Activated CD4-positive, alpha-beta T cell treated with anti-CD3 and anti-CD28 coated beads for 36 hours (primary cell): ENCODE measurements at places on chromosomes 6 and 20.

DNA sequence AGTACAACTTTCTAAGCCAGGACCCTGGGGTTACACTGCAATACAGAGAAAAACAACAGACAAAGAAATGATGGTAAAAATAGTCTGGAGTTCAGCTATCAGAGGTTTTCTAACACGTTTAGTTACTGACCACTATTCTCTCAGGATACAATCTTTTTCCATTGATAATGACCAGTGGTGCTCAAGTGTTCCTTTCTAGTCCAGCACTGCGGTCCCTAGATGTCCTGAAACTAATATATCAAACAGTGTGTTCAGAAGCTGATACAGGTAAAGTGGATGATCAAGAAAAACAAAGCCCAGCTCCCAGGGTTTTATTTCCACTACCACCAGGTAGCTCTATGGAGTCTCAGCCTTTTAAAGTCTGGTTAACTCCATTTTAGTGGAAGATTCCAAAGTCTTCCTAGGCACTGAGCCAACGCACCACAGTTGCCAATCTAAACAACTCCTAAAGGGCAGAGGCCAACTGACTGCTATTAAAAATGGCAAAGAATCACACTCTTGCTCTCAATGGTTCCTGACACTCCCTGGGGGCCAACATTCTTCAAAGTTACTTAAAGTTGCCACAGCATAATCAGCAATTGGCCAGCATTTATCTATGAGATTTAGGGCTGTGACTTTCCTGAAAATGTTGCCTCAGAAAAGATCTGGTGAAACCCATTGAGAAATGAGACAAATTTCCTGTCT, 38.2 kb downstream of the DZANK1 start:
- DNase-seq: no peak

GRCh38 chr20:63624486-63624885, 2.4 kb downstream of the GMEB2 start:
- DNase-seq: no peak

DNA sequence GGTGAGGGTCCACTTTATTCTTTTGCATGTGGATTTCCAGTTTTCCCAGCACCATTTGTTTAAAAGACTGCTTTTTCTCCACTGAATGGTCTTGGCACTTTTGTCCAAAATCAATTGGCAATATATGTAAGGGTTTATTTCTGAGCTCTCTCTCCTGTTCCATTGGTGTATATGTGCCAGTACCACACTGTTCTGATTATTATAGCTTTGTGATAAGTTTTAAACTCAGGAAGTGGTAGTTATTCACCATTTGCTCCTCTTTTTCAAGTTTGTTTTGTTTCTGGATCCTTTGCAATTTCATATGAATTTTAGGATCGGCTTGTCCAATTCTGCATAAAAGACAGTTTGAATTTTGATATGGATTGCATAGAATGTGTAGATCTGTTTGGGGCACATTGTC, 4.4 kb downstream of the ZGPAT start:
- no peak for DNase-seq

- DNase-seq: no peak
These were observed 31.0 kb downstream of the ADAT2 start for GRCh38 chr6:143419526-143419925.

DNA sequence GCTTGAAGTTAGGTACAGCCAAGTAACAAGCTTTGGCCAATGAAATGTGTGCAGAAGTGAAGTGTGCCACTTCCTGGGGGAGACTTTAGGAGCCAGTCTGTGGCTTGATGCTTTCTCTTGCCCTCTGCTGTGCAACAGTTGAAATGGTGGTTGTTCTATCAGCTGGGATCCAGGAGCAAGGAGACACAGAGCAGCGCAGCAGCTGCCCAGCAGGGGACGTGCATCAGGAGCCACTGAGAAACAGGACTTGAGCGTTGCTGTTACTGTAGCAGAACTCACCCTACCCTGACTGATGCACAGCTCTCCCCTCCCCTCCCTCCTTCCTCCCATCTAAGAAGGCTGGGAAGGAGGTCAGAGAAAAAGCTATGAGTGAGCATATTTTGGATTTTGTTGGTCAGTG, 18.9 kb upstream of the CCN5 start:
- DNase-seq: no peak

DNA sequence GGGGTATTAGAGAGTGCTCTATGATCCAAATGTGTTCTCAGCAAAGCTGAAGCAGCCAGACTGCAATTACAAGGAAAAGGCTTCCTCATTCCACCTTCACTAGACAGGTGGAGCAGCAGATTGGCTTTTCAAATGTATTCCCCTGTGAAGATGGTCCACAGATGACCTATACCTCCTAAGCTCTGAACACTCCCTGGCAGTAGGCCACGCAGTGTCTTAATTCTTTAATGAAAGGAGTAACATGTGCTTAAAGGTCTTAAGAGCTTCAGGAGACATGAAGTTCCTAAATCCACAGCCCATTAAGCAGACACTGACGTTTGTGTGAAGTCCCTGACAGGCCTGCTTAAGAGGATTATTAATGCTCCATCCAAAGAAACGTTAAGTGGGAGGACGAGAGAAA, 138.9 kb upstream of the NUP153 start:
- DNase-seq: no peak

GRCh38 chr6:155261111-155261900, 2.5 kb upstream of the CLDN20 start:
- DNase-seq: no peak

DNA sequence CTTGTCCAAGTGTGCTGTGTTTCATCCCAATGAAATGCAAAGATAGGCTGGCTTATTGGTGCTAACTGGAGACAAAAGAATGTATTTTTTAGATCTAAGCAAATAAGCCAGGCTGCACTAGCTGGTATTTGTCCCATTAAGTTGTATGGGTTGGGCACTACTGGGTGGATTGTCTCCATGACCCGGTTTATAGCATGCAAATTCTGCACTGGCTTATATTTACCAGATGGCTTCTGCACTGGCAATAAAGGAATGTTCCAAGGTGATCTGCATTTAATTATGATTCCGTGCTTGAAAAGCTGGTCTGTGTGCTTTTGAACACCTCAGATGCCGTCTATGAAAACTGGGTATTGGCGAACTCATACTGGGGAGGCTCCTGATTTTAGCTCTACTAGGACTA, 61.4 kb upstream of the MOCS1 start:
- no peak for DNase-seq

DNA sequence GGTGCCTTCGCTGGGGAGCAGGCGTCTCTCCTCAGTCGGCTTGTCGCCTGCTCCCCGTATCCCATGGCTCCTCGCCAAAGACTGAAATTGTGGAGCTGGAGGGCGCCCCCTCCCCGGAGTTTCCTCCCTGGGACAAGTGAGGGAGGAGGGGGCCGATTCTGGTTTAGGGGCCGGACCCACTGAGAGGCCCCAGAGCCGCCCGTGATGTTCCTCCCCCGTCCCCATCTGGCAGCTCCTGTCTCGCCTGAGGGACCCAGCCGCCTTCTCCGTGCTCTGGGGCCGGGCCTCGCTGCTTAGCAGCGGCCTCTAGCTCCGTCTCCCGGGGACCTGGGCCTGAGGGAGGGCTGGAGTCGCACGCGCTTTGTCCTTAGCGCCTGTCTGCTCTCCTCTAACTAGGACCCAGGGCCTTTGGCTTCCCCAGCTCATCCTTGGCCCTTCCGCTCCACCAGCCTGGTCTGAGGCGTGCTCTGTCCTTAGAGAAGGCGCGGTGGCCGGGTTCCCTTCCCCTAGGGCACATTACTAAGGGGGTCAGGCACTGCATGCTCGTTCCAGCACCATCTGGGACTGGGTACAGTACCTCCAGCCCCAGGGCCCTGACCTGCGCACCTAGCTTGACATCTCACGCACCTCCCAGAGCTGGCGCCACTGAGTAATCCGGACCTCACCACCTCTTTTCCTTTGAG, 29.7 kb downstream of the SLC12A5 start:
- DNase-seq: no peak

DNA sequence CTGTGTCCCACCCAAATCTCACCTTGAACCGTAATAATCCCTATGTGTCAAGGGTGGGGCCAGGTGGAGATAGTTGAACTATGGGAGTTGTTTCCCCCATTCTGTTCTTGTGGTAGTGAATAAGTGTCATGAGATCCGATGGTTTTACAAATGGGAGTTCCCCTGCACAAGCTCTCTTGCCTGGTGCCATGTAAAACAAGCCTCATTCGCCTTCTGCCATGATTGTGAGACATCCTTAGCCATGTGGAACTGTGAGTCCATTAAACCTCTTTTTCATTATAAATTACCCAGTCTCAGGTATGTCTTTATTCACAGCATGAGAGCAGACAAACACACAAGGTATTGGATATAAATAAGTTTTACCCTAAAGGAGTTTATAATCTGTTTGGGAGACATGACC, 121.2 kb downstream of the MMUT start:
- no peak for DNase-seq

- DNase-seq: no peak
These were observed 516.6 kb upstream of the JARID2 start for GRCh38 chr6:14729129-14729871.

- DNase-seq: no peak
These were observed 85.9 kb downstream of the CRYBG1 start for GRCh38 chr6:106446287-106446885.

DNA sequence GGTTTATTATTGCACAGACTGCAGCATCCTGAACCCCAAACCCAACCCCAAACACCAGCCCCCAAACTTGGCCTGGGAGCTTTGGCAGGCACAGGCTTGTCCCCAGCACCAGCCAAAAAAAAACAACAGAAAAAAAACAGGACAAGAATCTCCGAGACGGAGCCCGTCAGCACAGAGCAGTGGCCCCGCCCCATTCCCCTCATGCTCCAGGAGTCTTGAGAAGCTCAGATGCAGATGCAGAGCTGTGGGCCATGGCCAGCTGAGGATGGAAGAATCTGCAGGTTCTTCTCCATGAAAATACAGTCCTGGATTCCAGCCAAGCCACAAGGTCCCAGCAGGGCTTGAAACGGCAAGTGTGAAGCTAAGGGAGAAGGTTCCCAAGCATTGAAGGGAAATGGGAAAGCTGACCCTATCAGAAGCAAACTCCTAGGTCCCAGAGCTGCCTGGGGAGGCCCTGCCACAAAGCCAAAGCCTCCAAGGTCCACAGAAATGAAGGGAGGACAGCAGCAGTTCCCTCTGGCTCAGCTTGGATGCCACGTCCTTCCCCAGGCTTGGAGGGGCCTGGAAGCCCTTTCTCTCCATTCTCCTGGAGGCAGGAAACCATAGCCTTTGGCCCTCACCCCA, 75.2 kb downstream of the JPH2 start:
- no peak for DNase-seq

GRCh38 chr20:19811231-19811630, 53.2 kb downstream of the RIN2 start:
- DNase-seq: no peak

DNA sequence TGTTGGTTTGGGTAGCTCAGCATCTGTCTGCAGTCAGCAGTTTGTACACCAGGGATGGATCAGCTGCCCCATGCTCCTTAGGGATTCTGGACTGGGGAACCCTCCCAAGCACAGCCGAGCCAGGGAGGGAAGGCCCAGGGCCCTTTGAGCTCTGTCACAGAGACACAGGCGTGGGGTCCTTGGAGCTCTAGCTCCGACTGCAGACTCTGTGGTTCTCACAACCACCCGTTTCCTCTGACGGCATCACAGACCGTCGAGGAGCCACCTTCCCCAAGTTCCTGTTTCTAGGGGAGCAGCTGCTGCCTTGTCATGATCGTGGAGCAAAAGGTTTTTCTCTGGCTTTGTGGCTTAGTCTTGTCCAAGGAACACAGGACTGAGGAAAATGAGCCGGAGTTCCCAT, at the start of gene SLA2:
TSS of gene SLA2 (minus strand) at position 199 of the 400 bp plus-strand sequence. CDS start 4,861 bp downstream, outside the sequence.
- peak; percentile 79 for DNase-seq

GRCh38 chr20:46267108-46268105, 40.9 kb downstream of the CDH22 start:
- DNase-seq: no peak

- peak; percentile 14 for DNase-seq
These were observed 29.6 kb downstream of the PSMB1 start for GRCh38 chr6:170523256-170524171.

- DNase-seq: no peak
These were observed 123.8 kb upstream of the ADGRF1 start for GRCh38 chr6:47165918-47166317.

- peak; percentile 17 for DNase-seq
These were observed 4.0 kb downstream of the MAP3K5 start for GRCh38 chr6:136788069-136788902.

GRCh38 chr20:44532259-44532980, 10.6 kb upstream of the SERINC3 start:
- DNase-seq: no peak

- no peak for DNase-seq
These were observed 597.9 kb downstream of the EPM2A start for GRCh38 chr6:145137425-145137824.
